SJSA1 (cell line): ENCODE measurements at places on chromosomes 5 and 9. TPM values are rescaled to one million over a fixed set of nuclear protein-coding genes. Genes with fewer than 3 reads are reported as not detected.

GRCh38 chr5:28807195-28807729, 1768.9 kb upstream of the CDH9 start:
- no peaks in the 10 kb centered on the region for H3K4me1 ChIP-seq
- no peaks in the 10 kb centered on the region for H3K27me3 ChIP-seq
- H3K27ac ChIP-seq = no peak overlapping the region
- no peaks in the 10 kb centered on the region for H3K36me3 ChIP-seq

- DNase-seq = no peak
- no peak overlapping the region for H3K4me3 ChIP-seq
- peaks cover 56% of the 10 kb centered on the region for H3K4me1 ChIP-seq
- no peaks in the 10 kb centered on the region for H3K27me3 ChIP-seq
- peak overlapping the region; percentile 44; the same call in 1 of the 2 replicates for H3K27ac ChIP-seq
Observed at GRCh38 chr9:94821098-94821887, 94.8 kb downstream of the AOPEP start.

DNA sequence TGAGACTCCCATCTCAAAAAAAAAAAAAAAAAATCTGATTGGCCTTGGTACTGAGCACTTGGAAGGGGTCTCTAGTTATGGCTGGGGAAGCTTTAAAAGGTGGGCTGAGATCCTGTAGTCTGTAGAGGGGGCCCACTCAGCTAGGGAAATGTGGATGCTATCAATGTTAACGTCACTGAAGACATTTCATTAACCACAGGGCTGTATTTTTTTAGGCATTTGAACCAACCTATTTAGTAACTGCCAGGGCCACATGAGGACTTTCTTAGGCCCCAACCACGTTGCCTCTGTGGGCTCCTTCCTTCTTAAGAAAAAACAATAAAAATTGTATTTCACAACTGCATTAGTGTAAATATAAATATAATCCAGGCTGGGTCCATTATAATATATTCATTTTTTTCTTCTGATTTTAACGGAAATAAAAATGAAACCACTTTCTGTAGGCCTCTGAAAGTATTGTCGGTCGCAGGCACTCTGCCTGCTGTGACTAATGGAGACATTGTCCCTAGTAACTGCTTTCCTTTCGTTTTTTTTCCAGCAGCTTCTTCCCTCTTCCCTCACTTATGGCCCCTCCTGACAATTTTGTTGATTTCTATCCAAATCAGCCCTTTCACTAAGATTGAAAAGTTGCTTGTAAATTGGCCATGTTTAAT, 71.6 kb downstream of the GCNT1 start:
- no peaks in the 10 kb centered on the region for H3K27me3 ChIP-seq
- H3K4me3 ChIP-seq = no peak overlapping the region
- H3K4me1 ChIP-seq = peaks cover 42% of the 10 kb centered on the region
- H3K27ac ChIP-seq = peak overlapping the region; percentile 63
- DNase-seq = peak; percentile 25
- H3K36me3 ChIP-seq = no peaks in the 10 kb centered on the region

DNA sequence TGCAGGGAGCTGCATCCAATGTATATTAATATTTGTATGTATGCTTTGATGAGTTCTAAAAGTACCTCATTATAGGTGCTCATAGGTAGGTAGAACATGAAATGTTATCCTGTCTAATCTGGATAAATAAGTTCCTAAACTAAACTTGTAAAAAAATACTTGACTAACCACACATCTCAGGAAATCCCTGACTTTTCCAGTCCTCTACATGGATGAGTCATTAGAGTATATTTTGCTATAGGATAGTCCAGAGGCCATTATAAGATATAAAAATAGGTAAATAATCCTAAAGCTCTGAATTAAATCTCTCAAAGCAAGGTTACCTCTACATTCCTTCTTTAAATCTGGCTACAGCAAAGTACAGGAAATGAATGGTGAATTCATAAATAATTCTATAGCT, 404.3 kb downstream of the RAB3C start:
- H3K36me3 ChIP-seq = peaks cover 3% of the 10 kb centered on the region; the same call in 1 of the 2 replicates
- no peak overlapping the region for H3K4me3 ChIP-seq
- no peak for DNase-seq
- no peaks in the 10 kb centered on the region for H3K4me1 ChIP-seq

DNA sequence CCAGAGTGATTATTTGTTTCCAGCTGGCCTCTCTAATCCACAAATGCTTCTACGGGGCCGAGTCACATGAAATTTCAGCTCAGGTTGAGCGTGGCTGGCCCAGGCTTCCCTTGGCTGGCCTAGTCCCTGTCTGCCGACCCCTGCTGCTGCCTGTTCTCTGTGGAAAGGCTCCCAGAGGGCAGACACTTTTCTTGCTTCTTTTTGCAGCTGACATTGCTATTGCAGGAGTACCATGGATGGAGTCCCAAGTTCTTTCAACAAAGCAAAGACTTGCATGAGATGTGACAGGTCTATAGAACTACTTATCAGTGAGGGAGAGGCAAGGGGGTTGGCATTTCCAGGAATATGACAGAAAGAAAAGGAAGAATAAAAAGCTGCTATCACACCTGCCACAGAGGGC, 287.4 kb upstream of the ARRDC3 start:
- no peaks in the 10 kb centered on the region for H3K27me3 ChIP-seq
- no peaks in the 10 kb centered on the region for H3K4me1 ChIP-seq
- no peak for DNase-seq
- no peak overlapping the region for H3K27ac ChIP-seq

DNA sequence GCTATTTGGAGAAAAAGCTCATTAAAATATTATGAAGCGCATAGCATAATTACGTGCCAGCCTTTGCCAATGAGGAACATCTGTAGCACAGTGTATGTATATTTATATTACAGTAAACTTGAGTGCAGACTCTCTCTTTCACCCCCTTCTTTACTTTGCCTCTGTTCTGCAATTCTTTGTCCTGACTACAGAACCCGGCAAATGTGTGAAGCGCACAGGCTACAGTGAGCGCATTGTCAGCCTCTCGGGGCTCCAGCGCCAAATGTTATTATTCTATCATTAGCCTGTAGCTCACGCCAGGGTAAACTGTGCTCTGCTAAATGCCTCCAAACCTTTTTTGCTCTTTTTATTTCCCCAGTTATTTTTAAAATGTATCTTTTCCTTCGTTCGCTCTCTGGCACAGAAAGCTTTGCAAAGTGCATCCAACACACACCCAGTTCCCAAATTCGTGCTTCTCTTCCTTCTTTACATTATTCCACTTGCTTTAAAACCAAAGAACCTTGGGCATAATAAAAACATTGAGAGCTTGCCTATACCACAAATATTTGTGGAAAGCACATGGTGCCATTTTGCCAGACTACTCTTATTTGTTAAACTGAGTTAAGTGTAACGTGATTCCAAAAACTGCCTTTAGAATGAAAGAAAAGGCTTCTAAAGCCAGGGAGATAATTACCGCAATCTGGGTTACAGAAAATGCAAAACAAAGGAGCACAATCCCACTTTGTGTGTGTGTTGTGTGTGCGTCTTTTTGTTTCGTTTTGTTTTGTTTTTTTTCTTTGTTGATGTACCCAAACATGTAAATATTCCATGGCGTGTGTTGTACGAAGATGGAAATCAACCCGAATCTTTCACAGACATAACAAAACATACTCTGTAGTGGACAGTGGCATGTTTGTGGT, 164.1 kb upstream of the MPDZ start:
- no peak overlapping the region for H3K4me3 ChIP-seq
- H3K4me1 ChIP-seq = no peaks in the 10 kb centered on the region
- H3K27ac ChIP-seq = no peak overlapping the region
- DNase-seq = no peak
- H3K27me3 ChIP-seq = no peaks in the 10 kb centered on the region

DNA sequence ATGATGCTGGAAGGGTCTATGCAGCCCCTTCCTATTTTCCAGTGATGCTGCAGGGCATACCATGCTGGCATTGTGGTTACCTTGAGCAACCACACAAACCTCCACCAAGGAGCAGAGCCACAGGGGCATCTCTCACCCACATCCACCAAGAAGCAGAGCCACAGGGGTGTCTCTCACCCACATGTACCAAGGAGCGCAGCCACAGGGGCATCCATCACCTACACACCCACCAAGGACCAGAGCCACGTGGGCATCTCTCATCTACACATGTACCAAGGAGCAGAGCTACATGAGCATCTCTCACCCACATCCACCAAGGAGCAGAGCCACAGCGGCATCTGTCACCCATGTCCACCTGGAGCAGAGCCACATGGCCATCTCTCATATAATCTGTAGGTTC, 8.8 kb upstream of the GM2A start:
- H3K27ac ChIP-seq = no peak overlapping the region
- DNase-seq = no peak
- H3K27me3 ChIP-seq = peaks cover 10% of the 10 kb centered on the region

DNA sequence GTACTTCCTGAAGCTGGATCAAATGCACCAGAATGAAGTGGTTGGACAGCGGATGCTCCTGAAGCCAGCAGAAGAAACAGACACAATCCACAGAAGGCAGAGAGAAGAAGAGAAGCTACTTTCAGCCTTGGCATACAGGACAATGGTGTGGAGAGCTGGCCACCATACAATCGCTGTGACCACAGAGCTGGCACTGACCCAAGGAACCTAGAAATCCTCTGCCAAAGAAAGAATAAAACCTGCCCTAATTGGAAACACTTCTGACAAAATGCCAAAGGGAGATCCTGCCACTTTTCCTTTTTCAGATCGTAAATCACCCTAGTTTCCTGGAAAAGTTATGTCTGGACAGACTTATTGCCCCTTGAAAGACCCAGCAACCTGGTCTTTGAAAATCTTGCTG, 77.8 kb downstream of the BAAT start:
- no peaks in the 10 kb centered on the region for H3K36me3 ChIP-seq
- H3K27ac ChIP-seq = no peak overlapping the region
- H3K4me1 ChIP-seq = no peaks in the 10 kb centered on the region
- DNase-seq = no peak
- no peaks in the 10 kb centered on the region for H3K27me3 ChIP-seq
- no peak overlapping the region for H3K4me3 ChIP-seq

DNA sequence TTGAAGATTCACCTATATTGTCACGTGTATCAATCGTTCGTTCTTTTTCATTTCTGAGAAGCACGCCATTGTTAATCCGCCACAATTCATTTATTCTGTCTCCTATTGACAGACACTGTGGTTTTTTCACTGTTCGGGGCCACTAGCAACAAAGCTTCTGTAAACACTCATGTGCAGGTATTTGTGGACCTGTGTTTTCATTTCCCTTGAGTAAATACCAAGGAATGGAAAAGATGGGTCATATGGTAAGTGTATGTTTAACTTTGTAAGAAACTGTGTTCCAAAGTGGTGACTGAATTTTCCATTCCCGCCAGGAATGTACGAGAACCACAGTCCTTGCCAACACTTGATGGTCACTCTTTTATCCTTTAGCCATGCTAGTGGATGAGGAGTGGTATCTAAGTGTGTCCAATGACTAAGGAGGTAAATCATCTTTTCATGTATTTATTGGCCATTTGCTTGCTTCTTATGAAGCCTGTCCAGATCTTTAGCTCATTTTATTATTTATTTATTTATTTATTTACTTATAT, 10.7 kb downstream of the ABO start:
- no peak overlapping the region for H3K4me3 ChIP-seq
- H3K4me1 ChIP-seq = no peaks in the 10 kb centered on the region
- DNase-seq = no peak
- peaks cover 27% of the 10 kb centered on the region for H3K27me3 ChIP-seq
- no peak overlapping the region for H3K27ac ChIP-seq
- H3K36me3 ChIP-seq = no peaks in the 10 kb centered on the region

DNA sequence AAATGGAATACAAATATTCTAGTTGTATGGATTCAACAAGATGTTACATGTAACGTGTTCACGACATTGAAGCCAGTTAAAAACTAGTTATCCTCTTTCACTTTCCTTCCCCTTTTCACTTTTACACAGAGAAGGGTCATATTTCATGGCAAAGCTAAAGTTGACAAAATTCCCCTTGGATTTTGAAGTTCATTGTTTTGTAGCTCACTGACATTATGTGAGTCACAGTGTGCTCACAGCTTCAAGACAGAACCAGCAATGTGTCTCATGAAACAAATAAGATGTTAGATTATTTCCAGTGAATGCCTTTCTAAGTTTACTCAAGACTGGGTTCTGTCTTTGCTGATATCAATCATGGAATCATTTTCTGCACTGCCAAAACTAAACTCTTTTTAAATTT, 535.5 kb upstream of the GRIN3A start:
- no peaks in the 10 kb centered on the region for H3K27me3 ChIP-seq
- H3K4me1 ChIP-seq = no peaks in the 10 kb centered on the region
- no peaks in the 10 kb centered on the region for H3K36me3 ChIP-seq

DNA sequence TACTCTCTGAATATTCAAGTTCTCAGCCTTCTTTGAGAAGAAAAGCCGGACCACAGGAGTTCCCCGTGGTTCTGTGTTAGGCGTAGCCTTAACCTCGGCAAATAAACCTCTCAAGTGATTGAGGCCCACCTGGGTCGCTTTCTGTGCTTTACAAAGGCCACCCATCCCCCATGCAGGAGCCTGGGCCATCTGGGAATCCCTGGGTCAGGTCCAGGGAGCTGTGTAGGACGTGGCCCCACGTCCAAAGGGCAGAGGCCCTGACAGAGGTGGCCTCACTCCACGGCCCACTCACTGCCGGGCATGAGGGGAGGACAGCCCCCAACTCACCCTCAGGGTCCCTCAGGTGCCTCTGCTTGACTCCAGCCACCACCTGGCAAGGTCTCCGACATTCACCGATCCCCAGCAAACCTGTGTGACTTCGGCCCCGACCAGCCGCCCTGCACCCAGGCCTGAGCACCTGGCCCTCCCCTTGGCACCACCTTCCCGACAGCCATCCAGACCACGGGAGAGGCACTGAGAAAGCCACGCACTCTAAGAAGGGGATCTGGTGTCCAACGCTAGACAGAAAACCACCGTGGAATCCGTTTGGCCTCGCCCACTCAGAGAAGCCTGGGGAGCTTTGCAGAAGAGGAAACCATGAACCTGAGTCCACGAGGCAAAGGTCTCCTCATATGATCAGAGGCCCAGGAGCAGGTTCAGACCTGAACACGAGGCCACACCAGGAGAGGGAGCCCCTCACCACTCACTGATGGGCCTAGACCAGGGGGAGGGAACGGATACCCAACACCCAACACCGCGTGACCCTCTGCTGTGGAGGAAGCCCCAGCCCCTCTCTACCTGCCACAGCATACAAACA, 4.5 kb downstream of the SLC12A7 start:
- H3K4me3 ChIP-seq = no peak overlapping the region
- H3K27me3 ChIP-seq = peaks cover 9% of the 10 kb centered on the region
- DNase-seq = no peak
- H3K36me3 ChIP-seq = peaks cover 8% of the 10 kb centered on the region

JAKMIP2 gene
- 0.06 and 0.79 TPM in 2 replicates for total RNA-seq

LHX6 gene
- 4.6 and 6.4 TPM in 2 replicates for total RNA-seq

BAAT gene
- total RNA-seq = not detected in 2 replicates

ACOT12 gene
- total RNA-seq = not detected in 2 replicates

KCNV2 gene
- not detected in 2 replicates for total RNA-seq

FAM153A gene
- not detected in 2 replicates for total RNA-seq

C1QTNF3 gene
- 0.24 TPM in 1 of 2 replicates, not detected in the other for total RNA-seq

SOHLH1 gene
- total RNA-seq = not detected in 2 replicates

ISL1 gene
- total RNA-seq = 0.71 TPM in 1 of 2 replicates, not detected in the other

RFK gene
- total RNA-seq = 39.2 and 57.6 TPM in 2 replicates

EIF4E1B gene
- not detected in 2 replicates for total RNA-seq
